ENCODE measurements at places on chromosomes 4 and X.

DNA sequence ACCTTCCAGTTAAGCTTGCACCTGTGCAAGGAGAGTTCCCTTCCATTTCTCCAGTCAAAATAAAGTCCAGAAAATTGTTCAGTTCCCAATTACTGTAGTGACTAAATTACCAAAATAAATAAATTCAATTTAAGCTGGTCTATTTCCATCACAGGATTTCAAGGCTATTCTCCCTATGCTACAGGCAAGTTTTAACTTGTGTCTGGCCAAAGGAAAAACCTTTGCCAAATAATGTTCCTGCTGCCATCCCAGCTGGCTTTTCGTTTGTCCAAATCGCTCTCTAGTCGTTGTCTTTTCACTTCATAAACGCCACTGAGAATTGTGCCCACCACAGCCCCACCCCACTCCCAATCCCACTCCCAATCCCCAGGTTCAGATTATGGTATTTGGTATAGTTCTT lies 2.4 kb downstream of the KCTD8 start:
- no peak for DNase-seq

- DNase-seq: no peak
Measured at GRCh38 chrX:2474963-2475726, 25.6 kb downstream of the DHRSX start.

DNA sequence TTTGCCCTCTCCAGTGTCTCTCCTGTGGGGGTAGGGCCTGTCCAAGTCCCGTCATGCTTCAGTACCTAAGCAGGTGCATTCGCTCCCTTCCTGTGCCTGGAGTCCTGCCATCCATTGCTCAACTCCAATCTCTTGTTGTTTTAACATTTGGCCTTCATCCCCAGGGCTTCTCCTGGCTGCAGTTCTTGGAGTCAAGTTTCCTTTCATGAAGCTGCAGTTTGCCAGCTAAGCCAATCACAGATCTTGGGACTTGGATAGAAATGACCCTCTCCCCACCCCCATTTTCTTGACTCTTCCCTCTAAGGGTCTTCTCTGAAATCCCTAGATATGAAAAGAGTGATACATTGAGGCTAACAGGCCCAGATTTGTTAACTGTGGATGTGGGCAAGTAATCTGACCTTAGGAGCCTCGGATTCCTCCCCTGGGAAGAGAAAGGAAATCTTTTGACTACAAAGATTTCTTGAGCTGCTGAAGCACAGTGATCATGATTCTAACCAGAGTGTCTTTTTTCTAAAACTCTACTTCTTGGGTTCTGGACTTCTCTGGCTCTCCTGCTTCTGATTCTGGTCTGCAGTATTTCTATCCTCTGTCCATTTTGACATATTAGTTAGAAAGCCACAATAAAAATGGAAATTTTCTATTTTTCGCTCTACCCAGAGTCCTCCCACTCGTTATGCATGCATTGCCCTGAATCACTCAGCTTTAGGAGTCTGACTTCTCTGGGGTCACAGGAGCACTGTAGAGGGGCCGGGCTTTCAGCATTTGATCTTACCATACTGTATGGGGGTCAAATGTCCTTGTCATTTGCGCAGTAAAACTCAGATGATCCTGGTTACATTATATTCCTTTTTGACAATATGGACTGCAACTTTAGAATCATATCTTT lies 61.0 kb downstream of the CHRNA9 start:
- peak; percentile 37 for DNase-seq

DNA sequence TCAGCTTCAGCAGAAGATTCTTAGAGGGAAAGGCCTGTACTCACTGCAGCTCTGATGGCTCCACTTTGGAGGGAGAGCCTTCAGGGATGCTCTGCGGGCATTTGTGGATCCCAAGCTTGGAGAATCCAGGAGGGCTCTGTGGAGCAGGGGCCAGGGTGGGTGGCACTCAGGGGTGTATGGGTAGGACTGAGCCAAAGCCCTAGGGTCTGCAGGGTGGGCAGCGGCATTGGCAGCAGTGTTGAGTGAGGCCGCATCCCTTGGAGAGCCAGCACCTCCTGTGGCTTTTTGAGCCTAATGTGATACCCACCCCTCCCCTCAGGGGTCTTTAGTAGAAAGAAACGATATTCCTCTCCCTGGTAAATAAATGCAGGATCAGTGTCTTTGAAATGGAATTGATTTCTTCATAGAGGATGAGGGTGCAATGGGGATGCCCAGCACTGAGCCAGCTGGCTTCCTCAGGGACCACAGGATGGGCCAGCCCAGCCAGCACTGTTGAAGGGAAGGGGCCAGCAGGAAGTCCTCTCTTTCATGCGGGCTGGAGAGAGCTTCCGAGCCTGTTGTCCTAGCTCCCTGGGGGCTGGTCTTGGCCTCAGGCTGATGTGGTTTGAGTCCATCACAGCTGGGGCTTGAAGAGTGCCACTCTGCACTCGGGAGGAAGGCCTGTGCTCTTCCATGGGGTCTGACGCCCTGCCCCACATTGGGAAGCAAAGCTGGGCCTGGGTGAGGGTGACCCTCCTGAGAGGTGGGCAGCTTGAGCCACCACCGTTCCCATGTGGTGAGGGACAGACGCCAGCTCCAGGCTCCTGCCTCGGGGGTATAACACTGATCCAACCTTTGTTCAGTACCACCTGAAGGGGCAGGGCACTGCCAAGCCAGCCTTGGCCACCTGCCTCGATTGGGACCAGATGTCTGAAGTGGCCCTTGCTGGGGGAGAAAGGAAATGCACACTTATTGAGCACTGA lies 49.5 kb downstream of the PSAPL1 start:
- no peak for DNase-seq

- peak; percentile 70 for DNase-seq
Measured at GRCh38 chr4:147312376-147313046, 168.4 kb upstream of the EDNRA start.

DNA sequence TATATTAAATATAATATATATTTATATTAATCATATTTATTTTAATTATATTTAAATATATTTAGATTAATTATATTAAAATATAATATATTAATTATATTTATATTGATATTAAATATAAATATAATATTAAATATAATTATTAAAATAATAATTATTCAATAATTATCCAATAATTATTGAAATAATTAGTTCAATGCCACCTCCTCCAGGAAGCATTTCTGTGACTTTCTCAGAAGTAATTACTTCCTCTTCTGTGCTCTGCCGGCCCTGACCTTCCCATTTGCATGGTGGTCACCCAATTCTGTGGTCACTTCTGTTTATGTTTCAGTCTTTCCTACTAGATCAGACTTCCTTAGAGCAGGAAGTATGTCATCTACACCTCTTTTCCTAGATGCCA lies 45.8 kb downstream of the EVC2 start:
- DNase-seq: no peak

GRCh38 chr4:138774940-138775339 lies 240.6 kb upstream of the NOCT start:
- DNase-seq: no peak

DNA sequence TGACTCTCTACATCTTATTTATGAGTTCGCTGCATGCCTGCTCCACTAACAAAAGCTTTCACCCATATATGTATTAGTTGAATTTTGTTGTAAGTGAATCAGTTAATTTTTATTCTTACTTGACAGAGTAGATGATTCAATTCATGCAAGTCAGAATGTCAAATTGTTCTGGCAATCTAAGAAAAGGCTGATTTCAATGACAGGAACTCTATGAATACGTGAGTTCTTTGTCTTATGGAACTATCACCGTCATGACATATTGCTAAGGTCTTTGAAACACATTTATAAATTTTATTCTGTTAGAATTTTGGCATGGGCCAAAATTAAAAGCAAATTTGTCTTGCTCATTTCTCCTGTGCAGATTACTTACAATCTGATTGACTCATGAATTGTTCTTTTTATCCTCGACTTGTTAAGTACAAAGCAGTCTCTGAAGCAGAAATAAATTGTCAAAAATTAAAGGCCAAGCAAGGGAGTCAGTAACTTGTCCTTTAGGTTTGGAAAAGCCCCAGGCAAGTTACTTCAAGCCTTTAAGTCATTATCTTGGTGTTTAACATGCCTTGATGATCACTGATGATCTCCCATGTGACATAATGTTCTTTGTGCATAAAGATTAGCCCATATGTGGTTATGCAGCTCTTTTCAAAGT lies 89.0 kb upstream of the GC start:
- DNase-seq: no peak

DNA sequence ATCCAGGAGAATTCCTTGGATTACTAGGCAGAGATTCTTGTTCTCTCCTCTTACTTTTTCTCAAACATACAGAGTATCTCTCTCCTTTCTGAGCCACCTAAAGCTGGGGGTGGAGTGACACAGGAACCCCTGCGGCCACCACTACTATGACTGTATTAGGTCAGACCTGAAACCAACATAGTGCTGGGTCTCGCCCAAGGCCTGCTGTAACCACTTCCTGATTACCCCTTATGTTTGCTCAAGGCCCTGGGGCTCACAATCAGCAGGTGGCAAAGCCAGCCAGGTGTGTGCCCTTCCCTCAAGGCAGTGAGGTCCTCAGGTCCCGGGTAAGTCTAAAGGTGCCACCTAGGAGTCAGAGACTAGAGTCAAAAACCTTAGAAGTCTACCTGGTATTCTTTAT lies 166.4 kb downstream of the PARM1 start:
- DNase-seq: no peak

GRCh38 chr4:85787133-85787532 lies 312.2 kb downstream of the ARHGAP24 start:
- DNase-seq: peak; percentile 75

DNA sequence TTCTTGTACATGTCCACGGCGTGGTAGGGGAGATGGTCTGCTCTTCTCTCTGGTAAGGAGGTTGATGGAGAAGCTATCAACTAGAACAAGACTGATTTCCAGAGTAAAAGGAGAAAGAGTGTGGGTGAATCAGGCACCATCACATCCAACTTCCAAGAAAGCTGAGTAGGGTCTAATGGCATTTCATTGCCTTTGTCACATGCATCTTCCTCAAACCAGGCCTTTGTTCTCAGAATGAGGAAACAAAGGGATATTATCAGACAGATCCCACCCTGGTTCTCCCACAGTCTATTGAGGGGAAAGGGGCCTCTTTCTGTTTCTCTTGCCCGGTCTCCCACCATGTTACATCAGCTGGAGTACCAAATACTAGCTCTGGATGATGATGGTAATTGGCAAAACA lies 160.2 kb upstream of the RBPJ start:
- no peak for DNase-seq

DNA sequence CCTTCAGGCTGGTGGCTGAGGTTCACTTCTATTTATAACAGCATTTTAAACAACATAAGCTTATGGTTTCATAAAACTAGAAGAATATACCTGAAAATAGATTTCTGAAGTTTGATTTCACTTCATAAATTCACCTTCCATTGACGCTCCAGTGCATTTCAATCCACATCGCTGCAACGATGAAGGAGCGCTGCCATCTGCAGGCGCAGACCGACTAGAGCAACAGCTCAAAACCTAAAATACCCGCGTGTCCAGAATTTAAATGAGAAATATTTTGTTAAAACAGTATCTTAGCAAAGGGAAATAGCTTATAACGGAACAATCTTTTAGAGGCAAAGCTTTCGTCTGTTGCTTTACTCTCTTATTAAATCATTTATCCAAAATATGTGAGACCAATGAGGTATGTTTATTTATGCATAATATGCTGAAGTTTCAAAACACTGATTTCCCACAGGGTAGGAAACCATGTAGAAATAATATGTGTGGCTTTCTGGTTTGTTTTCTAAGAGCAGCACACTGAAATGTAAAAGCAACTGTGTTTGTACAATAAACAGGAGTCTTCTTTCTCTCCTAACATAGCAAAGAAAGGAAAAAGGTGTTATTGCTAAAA lies 816.4 kb upstream of the FRG1 start:
- peak; percentile 33 for DNase-seq

DNA sequence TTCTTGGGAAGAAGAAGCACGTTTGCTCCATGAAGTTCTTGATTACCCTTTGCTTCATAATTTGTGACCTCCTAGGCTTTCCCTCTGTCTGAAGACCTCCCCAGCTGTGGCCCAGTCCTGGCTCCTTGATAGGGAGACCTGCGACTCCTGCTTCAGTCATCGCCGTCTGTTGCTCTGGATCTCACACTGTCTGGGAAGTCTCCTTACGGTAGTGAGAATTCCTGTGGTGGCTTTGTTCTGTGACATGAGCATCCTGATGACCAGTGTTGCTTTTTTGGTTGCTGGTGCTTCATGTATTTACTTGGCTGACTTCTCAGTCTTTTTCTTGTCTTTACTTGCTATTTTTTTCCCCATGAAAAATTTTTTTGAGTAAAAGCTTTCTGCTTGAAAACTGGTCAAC lies 44.2 kb downstream of the JADE1 start:
- DNase-seq: no peak

GRCh38 chr4:142801966-142802365 lies 44.1 kb downstream of the INPP4B start:
- DNase-seq: no peak

- no peak for DNase-seq
Measured at GRCh38 chrX:53084043-53084570, 1.9 kb downstream of the TSPYL2 start.

DNA sequence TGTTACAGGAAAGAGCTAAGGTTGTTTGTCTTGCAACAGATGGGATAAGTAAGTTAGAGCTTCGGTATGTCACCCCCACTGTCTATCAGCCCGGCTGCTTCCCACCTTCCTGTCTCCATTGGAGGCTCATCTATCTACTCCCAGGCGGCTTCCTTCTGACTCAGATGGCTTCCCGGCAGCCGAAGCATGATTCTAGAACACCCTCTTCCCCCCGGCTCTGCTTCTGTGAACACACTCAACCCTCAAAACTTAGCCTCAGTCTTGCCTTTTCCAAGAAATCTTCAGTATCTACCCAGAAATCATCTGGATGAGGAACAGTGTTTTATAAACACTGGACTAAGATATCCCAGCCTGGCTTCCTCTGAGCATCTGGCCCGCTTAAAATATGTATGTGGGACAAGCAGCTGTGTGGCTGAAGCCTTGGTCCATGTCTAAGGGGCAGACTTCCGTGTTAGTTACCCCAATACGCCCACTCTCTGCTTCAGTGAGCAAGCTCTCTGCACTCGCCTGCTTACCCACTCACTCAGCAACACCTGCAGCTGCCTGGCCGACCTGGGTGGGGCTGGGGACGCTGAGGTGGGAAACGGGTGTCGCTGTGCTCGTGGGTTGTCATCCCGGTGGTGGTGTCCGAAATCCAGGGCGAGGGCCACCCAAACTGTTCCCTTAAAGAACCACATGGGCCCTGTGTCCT lies 12.0 kb upstream of the SLC2A9 start:
- peak; percentile 86 for DNase-seq

GRCh38 chr4:84847978-84848377 lies 118.5 kb downstream of the WDFY3 start:
- peak; percentile 51 for DNase-seq

DNA sequence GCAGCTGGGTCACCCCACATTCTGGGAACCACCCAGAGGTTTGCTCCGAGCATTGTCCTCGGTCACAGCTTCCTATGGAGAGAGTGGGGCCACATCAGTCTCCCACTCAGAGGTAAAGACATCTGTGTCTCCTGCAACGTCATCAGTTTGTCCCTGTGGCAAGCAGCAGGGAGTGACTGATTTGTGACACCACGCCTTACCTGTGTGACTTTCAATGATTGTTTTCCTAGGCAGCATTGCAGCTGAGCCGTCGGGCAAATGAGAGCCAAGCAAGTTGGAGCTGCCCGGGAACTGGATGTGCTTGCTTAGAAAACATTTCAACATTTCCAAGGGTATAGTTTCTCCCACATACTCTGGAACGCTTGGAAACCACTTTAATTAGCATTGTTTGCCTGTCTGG lies 29.7 kb upstream of the HELT start:
- DNase-seq: no peak

GRCh38 chrX:18698737-18699650 lies 8.5 kb upstream of the PPEF1 start:
- DNase-seq: no peak

- no peak for DNase-seq
Measured at GRCh38 chr4:56607926-56608325, 73.2 kb downstream of the HOPX start.
